NCI-H1436 treated with DMSO at 0.1 percent for 48 hours (cell line): ENCODE measurements at places on chromosomes 5 and 9.
A peak's percentile ranks its signal among the peaks of the same experiment; 100 is the strongest.

DNA sequence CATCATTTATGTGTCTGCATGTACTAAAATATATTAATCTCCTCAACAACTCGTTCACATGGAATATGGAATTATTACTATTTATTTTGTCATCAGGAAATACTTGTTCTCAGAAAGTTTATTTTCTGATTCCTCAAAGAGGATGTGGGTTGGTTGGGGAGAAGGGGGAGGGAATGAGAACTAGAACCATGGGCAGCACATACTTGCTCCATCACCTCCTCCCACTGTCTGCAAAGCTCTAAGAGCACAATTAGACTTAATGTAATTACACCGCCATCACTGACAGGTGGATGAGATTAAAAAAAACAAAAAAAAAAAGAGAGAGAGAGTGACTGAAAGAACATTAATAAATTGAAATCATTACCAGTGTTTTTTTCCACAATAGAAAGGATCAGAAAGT, 98.2 kb downstream of the OXCT1 start:
- peak; percentile 7 for DNase-seq

- DNase-seq, result no peak
Measured at GRCh38 chr9:90024409-90024808, 419.6 kb downstream of the GADD45G start.

DNA sequence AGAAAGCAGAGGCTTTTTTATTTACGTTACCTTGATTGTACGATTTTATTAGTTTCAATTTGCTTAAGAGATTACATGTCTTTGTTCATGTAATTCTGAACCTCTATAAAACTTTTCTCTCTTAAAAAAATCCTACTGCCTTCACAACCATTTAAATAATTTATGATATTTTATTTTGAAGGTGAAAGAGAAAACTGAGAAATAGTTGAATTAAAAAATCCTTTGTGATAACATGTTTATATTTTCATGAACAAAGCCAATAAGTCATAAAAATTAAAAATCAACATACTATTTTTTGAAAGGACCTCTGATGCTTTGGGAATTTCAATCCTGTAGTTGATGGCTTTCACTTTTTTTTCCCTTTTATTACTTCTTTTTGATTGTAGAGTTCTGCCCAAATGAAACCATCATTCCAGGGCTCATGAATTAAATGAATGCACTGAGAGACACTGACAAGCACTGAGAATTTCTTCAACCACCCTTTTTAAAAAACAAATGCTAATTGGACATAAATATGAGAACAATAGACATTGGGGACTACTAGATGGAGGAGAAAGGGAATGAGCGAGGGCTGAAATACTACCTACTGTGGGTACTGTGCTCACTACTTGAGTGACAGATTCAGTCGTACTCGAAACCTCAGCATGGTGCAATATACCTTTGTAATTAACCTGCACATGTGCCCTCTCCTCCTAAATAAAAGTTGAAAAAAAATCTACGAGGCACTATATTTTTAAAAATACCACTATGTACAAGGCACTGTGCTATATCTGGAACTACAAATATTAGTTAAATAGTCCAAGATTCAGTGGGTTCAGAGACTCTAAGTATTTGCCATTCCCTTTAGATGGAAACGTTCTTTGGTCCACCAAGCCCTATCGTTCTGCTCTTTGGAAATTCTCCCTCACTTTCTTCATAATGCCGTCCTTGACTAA, 5.9 kb downstream of the CDKN2A start:
- no peak for DNase-seq

DNA sequence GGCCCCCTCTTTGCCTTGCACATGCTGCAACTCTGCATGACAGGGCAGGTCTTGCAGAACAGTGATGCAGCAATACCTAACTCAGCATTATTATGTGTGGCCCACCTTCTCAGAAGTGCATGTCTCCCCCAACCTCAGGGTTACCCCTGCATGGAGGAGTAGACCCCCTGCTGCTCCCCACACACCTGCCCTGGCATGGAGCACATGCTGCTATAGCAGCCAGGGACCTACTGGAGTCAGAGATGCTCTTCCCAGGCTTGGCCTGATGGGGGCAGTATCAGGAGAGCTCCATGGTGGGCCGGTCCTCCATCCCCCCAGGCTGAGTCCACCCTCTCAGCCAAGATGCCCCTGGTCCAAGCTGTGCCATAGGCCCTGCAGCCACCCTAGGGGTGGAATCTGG, 13.2 kb upstream of the BOD1 start:
- DNase-seq, result no peak

DNA sequence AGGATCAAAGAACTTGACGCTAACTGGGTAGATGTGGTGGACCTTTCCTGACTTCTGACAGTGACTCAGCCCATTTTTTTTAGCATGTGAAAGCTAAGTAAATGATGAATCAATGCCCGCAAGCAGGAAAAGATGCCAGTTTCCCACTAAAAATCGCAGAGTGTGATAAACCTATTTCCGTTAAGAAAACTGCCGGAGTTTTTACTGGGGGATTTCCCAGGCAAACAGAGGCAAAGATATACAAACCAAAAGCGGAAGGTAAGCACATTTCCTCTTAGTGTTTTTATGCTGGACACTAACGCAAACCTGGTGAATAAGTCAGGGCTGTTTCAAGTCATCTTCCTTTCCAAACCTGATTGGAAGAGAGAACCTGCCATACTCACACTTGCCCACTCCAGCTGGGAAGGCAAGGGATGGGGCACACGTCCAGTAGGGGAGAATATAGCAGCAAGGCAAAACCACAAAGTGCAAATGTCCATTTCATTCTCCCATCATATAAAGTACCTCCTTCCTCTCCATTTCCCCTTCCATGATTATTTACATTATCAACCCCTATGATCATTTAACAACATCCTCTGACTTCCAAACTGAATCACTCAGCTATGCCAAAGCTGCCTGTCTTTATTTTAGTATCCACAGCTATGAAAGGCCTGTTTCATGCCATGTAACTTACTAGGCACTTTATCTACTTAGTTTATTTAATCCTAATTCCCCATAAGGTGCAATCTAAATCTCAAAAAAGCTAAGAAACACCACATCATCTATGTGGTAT, 349.7 kb upstream of the RFX3 start:
- DNase-seq, result no peak

DNA sequence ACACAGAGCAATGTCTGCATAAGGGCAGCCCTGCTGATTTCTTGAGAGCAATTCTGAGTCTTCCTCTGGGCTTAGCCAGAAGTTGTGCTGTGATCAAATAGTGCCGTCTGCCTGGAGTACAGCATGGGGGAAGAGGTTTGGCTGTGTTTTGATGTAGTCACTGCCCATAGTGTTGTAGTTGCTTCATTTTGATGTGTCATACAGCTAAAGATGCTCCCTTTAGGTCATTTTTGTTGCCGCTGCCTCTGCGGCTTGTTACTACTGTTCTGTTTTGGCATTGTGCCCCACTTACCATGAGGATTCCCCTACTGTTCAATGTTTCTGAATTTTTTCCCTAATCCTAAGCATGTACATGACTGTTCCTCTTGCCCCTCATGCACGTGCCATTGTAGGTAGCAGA, 23.0 kb downstream of the SLC36A1 start:
- DNase-seq, result no peak

GRCh38 chr5:127757576-127757975, 54.4 kb downstream of the CCDC192 start:
- no peak for DNase-seq

DNA sequence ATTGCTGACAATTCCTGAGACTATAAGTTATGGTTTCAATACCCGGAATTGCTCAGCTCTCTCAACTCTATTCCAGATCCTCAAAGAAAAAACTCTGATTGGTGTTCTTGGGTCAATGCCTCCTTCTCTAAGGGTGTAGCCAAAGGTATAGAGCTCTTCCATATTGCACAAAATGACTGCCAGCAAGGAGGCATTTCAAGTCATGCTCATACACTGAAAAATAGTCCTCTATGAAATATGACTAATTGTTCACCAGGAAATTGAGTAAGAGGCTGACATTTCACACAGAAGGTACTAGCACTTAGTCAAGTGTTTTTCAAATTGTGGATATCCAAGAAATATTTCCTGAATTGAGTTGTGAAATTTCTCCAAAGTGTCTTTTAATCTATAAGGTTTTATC, 111.1 kb upstream of the KLF9 start:
- no peak for DNase-seq

DNA sequence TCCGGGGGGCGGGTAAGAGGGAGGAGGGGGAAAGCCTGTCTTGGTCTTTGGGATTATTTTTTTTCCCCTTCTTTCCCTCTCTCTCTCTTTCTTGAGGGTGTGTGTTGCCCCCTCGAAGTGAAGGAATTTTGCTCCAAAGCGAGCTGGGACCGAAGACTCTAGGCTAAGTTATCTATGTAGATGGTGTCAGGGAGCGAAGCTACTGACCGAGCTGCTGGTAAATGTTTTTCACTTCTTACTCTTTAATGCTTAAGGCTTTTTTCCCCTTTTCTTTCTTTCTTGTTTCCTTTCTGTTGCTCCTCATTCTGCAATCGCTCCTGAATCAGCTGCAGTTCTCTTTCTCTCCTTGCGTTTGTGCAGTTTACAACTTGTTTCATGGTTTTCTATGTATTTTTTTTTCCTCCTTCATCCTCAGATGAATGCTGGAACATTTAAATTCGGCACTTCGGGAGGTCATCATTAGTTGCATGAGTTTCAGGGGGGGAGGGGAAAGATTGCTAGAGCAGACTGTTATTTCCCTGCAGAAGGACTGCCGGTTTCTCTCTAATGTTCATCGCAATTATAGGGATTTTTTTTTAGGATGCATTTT, 1312.0 kb upstream of the WWC1 start:
- no peak for DNase-seq

GRCh38 chr5:95731571-95732554, 727 bp downstream of the RHOBTB3 start:
- no peak for DNase-seq

DNA sequence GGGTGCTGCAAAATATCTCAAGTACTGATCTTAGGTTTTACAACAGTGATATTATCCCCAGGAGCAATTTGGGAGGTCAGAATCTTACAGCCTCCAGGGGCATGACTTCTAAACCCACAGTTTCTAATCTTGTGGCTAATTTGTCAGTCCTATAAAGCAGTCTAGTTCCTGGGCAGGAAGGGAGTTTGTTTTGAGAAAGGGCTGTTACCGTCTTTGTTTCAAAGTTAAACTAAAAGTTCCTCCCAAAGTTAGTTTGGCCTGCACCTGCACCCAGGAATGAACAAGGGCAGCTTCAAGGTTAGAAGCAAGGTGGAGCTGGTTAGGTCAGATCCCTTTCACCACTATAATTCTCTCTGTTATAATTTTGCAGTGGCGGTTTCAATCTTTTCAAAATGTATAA, 81.7 kb downstream of the SFXN1 start:
- no peak for DNase-seq

DNA sequence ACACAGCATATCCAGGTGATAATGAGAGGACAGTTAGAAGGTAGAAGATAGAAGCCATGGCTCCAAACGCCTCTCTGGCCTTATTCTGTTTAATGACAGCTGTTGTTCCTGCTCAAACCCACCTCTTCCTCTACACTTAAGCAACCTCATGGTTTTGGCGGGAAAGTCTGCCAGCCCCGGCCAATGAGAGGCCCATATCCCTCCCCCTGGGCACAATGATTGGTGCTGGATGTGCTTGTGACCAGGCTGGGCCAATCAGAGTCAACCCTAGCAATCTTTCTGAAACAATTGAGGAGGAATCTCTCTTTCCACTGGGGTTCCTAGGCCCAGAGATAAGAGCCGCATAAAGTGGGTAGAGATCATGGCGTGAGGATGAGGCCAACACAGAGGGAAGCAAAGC, 4.8 kb upstream of the GFI1B start:
- DNase-seq, result no peak

GRCh38 chr5:158635565-158635964, 464.2 kb downstream of the EBF1 start:
- DNase-seq, result no peak

DNA sequence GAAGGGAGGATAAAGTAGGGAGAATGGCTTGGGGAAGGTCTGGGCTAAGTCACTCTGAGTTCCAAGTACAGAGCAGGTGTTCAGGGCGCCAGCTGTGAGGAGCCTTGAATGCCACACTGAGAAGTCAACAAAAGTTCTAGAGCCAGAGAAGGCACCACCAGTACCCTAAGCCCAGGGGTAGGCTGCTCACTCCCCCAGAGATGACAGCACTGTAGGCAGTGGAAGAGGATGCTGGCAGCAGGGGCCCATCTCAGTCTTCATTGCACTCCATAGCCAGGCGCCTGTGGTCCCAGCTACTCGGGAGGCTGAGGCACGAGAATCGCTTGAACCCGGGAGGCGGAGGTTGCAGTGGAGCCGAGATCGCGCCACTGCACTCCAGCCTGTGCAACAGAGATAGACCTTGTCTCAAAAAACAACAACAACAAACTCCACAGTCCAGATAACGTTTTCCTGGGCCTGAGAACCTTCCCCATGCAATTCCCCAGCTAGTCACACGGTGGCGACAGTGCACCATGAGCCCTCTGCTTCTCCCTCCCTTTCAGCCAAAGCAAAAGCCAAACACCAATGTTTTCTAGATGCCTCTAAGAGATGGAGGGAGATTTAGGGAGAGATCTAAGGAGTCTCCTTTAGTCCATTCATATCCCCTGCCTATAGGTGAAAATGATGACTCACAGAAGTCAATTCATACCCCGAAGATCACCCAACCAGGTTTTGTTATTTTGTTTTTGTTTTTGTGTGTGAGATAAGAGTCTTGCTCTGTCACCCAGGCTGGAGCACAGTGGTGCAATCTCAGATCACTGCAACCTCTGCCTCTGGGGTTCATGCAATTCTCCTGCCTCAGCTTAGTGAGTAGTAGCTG, 19.8 kb upstream of the NSD1 start:
- no peak for DNase-seq

DNA sequence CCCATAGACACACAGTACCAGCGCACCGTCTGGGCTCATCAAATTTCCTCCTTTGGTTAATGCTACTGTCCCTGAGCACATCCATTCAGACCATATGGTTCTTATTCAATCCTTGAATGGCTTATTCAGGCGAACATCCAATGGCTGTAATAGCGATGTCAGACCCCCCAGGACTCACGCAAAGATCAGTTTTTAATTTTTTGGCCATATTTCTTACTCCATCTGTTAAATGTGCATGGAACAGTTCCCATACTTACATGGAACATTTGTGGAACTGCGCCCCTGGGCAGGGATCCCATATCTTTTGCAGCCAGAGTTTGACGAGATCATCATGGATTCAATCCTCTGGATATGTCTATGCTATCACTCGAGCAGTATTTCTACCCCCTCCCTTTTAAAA, 213.2 kb downstream of the ADAMTS6 start:
- no peak for DNase-seq

GRCh38 chr5:116475338-116475737, 99.3 kb downstream of the SEMA6A start:
- no peak for DNase-seq

- DNase-seq, result no peak
Measured at GRCh38 chr5:142785206-142785605, 15.0 kb downstream of the ARHGAP26 start.

- no peak for DNase-seq
Measured at GRCh38 chr5:76838481-76839261, 11.1 kb upstream of the S100Z start.

GRCh38 chr9:114745108-114745848, 60.6 kb downstream of the TNFSF15 start:
- DNase-seq, result no peak

GRCh38 chr9:106916466-106917235, 53.7 kb downstream of the ZNF462 start:
- DNase-seq, result no peak

- DNase-seq, result no peak
Measured at GRCh38 chr9:131645078-131645776, 94.6 kb downstream of the RAPGEF1 start.

- DNase-seq, result no peak
Measured at GRCh38 chr5:148540647-148541046, 113.7 kb downstream of the HTR4 start.

- DNase-seq, result no peak
Measured at GRCh38 chr9:4904322-4905134, 80.5 kb upstream of the JAK2 start.
